Activated naive CD4-positive, alpha-beta T cell treated with anti-CD3 and anti-CD28 coated beads for 36 hours (primary cell): ENCODE measurements at places on chromosomes 5 and 9. TPM values are rescaled to one million over a fixed set of nuclear protein-coding genes. Genes with fewer than 3 reads are reported as not detected.

Gene GLRX
- 50.4 TPM for total RNA-seq

Gene CCNI2
- 1.4 TPM for total RNA-seq

Gene FOXD4
- not detected for total RNA-seq

Gene TRIM36
- total RNA-seq, result 0.17 TPM
